ENCODE measurements at places on chromosomes 5 and 9.

GRCh38 chr5:118679264-118679940, 308.9 kb downstream of the DTWD2 start:
- no peak for DNase-seq

DNA sequence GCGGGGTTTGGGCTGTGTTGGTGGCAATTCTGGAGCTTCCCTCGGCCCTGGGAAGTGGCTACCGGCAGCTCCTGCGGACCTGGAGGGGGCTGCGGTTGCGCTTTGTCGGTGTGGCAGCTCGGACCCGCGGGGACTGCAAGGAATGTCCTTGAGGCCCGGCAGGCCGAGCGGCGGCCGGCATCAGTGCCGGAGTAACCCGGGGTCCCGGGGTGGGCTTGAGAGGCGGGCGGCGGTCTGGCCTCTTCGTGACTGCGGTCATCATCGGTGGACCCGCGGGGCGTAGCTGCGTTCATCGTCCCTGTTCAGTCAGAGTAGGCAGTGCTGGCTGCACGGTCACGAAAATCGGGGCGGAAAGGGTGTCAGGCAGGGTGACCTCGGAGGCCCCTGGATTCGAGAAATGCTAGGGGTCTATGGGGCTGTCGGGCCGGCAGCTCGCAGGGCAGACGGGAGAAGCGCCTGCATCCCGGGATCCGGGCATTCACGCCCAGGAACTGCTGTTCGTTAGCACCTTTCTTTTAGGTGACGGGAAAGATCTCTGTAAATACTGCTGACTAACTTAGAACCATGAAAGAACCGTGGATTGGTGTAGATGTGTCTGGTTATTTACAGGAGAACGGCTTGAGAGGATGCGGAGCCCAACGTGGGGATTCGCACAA, 474 bp downstream of the HMGCR start:
- DNase-seq, result no peak

DNA sequence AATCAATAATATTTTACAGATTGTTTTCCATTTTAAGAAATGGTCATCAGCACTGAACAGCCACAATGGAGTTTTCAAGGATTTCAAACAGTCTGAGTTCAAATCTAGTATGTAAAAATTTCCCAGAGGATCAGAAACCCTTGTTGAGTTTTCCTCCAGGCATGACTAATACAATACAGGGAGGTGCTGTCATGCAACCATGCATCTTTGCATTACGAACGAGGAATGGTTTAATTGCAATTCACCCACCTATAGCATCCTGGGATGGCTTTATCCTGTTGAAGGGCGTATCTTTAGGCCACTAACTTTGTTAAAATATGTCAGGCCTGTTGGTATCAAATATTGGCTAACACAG, 196.4 kb downstream of the EFNA5 start:
- DNase-seq, result no peak

DNA sequence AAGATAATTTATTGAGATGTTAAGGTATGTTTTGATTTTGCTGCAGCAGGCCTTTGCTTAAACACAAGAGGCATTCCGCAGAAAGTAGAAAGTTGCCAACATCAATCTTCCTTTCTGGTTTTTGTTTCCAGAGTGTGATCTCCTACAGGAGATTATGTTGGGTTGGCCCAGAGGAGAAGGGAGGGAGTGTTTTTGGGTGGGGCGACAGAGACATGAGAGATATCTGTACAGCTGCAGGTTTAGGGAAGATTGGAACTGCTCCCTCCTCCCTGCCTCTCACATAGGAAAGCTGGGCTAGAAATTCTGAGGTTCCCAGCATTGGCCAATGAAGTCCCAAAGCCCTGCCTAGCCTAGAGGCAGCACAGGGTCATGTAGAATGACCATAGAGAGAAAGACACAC, 211.0 kb downstream of the CEMIP2 start:
- no peak for DNase-seq

DNA sequence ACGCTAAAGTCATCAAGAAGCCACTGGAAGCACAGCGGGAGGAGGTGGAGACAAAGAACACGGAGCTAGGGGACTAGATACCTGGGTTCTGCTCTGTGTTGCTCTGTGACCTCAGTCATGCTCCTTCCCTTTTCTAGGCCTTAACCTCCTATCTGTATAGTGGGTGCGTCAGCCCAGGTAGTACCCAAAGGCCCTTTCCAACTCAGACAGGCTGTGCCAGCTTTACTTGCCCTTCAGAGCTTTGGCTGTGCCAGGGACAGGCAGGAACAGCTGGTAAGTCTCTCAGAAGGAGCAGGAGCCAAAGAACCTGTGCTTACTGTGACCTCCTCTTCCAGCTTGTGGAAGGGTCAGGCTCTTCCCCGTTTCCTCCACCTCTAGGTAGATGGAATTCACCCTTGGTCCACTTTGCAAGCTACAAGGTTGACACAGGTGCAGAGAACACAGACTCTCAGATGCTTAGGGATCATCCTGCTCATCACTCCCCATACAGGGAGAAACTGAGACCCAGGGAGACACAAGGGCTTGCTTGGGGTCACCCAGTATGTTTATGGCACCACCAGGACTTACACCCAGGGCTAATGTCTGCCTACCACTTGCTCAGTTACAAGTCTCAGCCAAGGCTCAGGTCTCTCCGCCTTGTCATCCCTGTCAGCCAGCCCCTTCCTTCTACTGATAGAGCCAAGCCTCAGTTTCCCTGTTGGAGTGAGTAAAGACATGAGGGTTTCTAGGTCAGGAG, 1.7 kb downstream of the CCDC69 start:
- DNase-seq, result no peak

GRCh38 chr5:123455095-123455494, 31.9 kb upstream of the CEP120 start:
- DNase-seq, result no peak

DNA sequence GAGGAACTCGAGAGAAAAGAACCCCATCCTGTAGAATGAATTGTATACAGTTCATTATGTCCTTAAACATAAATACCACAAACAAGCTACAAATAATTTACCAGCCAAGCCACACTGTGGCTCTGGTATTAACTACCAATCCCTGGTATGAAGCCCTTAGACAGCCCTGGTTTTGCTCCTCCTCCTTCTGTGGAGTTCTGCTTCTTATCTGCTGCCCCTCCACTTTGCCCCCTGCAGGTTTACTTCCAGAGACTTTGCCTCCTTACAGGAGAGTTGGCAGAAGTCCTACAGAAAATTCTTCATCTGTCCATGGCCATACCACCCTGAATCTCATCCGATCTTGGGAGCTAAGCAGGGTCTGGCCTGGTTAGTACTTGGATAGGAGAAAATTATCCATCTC, 219.8 kb downstream of the ACTL7B start:
- DNase-seq, result no peak

- DNase-seq, result no peak
Observed at GRCh38 chr5:75335952-75336614, 937 bp upstream of the HMGCR start.

GRCh38 chr9:81886665-81887064, 41.6 kb upstream of the SPATA31D4 start:
- no peak for DNase-seq

DNA sequence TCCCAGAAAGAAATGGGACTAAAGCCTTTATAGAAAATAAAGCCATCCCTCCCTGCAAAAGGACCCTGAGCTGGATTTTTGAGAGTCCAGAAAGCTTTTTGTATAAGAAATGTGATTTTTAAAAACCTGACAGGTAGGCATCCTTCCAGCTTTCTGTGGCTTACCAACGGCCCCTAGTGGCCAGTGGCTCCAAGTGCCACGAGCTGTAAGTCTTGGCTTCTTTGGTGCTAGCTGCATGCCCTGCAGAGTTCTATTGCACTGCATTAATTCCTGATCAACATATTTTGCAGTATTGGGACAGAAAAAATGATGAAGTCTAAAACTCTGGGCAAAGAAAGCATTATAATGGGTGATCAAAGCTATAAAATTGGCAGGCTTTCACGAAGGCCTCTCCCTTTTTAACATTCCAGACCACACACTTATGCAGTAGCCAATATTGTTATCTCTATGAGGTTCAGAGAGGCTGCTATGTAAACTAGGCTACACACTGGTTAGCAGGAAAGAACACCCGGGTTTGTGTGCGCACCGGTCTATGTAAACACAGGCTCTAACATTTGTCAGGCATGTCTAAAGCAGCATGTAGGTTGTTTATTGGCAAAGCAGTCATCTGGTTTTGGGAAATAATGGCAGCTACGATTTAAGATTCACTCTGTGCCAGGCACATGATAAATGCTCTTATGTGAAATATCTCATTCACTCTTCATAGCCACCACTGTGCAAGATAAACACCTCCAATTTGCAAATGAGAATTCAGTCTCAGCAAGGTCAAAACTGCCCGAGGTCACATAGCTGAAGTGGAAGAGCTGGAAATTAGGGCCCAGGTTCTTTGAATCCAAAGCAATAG, 55.2 kb downstream of the NMUR2 start:
- no peak for DNase-seq

- DNase-seq, result no peak
Observed at GRCh38 chr5:125343015-125343414, 596.6 kb upstream of the ZNF608 start.
